ENCODE measurements at places on chromosomes 12 and 14.
A peak's percentile ranks its signal among the peaks of the same experiment; 100 is the strongest.

- DNase-seq, result peak; percentile 100
These were observed 57.5 kb downstream of the CALM1 start for GRCh38 chr14:90454041-90455000.

- no peak for DNase-seq
These were observed 308.4 kb upstream of the NAV3 start for GRCh38 chr12:77522247-77522646.

DNA sequence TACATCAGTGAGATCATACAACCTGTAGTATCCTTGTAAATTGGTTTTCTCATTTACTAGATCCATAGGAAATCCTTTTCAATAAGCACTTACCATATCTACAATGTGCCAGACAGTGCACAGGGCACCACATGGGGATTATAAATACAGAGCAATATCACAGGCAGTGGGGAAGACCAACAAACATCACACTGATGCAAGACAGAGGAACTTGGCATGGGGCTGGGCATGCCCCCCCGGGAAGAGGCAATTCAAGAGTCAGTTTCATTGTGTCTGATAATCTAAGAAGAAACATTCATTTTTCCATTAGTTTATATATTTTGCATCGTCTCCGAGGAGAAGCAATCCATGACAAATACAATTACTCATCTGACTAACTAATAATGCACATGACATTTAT is 16.2 kb downstream of the NT5DC3 start:
- no peak for DNase-seq

DNA sequence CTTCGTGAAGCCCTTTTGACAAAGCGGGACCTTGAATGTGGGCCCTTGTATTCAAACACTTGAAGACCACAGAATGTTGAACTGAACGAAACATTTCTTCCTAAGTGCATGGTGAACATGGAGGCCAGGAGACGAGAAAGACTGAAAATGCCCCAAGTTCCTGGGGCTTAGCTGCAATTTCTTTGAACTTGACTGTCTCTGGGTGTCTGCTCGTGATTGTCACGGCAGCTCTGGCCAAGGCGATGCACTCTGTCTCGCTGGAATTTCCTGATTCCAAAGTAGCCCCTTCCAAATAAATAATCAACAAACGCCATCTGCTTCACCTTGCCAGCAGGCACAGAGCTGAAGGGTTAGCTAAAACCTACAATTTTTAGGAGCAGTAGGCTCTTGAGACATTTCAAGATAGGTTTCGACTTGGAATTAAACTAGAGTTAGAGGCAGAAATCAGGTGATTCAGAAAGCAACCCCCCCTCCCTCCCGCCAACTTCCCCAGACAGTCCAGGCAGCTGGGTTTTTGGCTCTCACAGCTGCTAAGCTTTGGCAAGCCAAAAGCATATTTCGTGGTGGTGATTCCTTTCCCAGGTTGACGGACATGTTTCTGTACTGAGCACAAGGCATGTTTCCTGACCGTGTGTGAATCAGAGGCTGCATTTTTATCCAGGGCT is 13.5 kb upstream of the IRF2BPL start:
- no peak for DNase-seq

DNA sequence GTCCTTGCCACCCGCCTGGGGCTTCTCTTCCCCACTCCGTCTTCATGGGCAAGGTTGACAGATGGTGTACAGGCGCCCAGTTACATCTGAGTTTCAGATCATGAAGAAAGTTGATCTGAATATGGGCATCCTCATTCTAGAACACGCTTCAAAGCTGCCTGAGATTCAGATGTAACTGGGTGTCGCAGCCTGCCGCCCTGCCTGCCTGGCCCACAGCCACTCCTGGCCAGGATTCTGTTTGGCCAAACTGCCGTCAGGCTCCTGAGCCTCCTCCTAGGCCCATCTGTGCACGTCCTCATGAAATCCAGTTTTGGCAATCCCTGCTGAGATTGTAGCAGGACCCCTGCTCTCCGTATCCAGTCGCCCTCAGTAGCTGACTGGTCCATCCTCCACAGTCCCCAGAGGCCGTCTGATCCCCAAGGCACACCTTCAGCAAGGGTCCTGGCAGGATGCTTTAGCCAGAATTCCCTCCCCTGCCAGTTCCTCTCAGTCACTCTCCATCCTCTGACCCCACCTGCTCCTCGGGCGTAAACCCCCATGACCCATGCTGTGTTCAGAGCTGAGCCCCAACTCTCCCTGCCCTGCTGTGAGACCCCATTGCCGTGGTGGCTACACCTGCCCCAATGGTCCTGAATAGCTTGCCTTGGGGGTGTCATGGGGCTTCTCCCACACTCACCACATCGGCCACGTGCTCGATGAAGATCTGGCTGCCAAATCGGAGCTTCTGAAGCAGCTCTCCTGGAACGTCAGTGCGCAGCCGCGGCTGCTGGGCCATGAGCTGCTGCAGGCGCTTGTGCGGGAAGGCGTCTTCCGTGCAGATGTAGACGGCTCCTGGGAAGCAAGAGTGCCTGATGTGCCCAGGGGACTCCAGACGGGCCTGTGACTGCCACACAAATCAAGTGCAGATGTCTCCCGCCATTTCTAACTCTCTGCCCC is 12.5 kb downstream of the XRCC3 start:
- DNase-seq, result no peak

- DNase-seq, result no peak
These were observed 197.8 kb downstream of the VRK1 start for GRCh38 chr14:96994999-96995398.
